ENCODE measurements at places on chromosomes 1 and 21.

GRCh38 chr1:44417351-44418021, 12.4 kb downstream of the RNF220 start:
- H3K27me3 ChIP-seq, result peaks cover 3% of the 10 kb centered on the region
- no peaks in the 10 kb centered on the region for H3K4me1 ChIP-seq
- no peak overlapping the region for H3K27ac ChIP-seq

GRCh38 chr1:156154317-156154749, 948 bp downstream of the SEMA4A start:
- H3K36me3 ChIP-seq, result no peaks in the 10 kb centered on the region
- DNase-seq, result no peak
- H3K4me1 ChIP-seq, result no peaks in the 10 kb centered on the region
- peak overlapping the region; percentile 36 for H3K27ac ChIP-seq

DNA sequence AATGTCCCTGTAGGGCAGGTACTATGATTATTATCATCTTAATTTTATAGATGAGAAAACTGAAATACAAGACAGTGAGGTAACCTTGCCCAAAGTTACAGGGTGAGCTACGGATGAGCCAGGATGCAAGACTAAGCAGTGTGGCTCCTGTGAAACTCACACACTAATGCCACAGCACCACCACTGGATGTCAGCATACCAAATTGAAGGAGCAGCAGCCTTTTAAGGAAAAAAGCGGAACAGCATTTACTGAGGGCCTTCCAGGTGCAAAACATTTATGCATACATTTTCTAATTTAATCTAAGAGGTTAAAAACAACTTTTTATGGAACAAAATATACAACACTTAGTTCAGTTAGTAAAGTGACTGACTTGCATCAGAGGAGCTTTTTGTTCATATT, 41.7 kb downstream of the SEC16B start:
- no peak overlapping the region for H3K27ac ChIP-seq
- no peak overlapping the region for H3K4me3 ChIP-seq
- no peaks in the 10 kb centered on the region for H3K27me3 ChIP-seq
- no peaks in the 10 kb centered on the region for H3K36me3 ChIP-seq
- no peaks in the 10 kb centered on the region for H3K4me1 ChIP-seq

GRCh38 chr1:171730052-171730451, 11.8 kb downstream of the VAMP4 start:
- no peaks in the 10 kb centered on the region for H3K4me1 ChIP-seq
- H3K27me3 ChIP-seq, result no peaks in the 10 kb centered on the region
- no peaks in the 10 kb centered on the region for H3K36me3 ChIP-seq
- H3K27ac ChIP-seq, result no peak overlapping the region
- DNase-seq, result no peak

DNA sequence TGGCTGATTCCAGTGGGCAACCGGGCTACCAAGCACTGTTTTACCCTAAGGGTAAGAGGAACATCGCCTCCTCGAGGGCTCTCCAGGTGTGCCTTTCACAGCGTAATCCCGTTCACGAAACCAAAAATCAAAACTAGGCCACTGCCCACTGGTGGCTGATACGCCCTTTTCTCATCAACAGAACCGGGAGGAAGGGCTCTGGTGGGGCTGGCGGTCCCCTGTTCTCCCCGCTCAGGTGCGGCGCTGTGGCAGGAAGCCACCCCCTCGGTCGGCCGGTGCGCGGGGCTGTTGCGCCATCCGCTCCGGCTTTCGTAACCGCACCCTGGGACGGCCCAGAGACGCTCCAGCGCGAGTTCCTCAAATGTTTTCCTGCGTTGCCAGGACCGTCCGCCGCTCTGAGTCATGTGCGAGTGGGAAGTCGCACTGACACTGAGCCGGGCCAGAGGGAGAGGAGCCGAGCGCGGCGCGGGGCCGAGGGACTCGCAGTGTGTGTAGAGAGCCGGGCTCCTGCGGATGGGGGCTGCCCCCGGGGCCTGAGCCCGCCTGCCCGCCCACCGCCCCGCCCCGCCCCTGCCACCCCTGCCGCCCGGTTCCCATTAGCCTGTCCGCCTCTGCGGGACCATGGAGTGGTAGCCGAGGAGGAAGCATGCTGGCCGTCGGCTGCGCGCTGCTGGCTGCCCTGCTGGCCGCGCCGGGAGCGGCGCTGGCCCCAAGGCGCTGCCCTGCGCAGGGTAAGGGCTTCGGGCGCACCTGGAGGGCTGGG, at the start of gene IL6R:
Gene IL6R (plus strand): TSS at position 360 of the 763 bp plus-strand sequence. CDS start 287 bp downstream, at position 647.
- no peaks in the 10 kb centered on the region for H3K27me3 ChIP-seq
- H3K4me3 ChIP-seq, result peak within 1 kb of the TSS; percentile 61
- no peaks in the 10 kb centered on the region for H3K36me3 ChIP-seq
- peak within 1 kb of the TSS; percentile 79 for H3K27ac ChIP-seq
- peak; percentile 81 for DNase-seq
- H3K4me1 ChIP-seq, result peaks cover 14% of the 10 kb centered on the region

DNA sequence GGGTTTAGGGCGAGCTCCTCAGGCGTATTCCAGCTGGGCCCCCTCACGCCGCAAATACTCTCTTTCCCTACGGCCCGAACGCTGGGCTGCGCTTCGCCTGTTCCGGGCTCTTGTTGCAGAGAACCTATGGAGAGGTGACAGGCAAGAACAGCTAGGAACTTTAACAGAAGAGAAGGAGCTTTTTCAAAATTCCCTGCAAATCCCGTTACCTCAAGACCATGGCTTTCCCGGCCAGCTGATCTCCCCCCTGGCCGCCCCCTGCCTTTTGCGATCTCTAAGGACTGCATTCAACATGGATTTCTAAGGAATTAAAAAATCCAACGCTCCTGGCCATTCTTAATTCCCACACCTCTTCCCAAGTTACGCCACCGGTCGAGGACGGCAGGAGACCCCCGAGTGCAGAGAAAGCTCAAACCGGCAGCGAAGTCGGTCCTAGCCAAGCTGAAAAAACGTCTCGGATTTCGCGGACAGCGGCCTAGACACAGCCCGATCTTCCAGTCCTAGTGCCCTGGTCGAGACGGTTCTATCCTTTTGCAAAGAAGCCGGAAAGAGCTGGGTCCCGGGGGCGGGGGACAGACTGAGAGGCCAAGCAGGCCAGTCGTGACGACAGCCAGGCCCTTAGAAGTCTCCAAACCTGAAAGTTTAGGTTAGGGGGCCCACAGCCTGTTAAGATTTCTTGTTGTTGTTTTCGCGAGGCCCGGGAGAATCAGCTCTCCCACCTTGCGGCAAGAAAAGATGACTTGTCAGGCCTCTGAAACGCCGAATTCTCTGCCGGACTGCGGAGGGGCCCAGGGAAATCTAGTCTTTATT, 1.1 kb upstream of the TBX15 start:
- H3K27ac ChIP-seq, result no peak overlapping the region
- H3K27me3 ChIP-seq, result no peaks in the 10 kb centered on the region
- no peaks in the 10 kb centered on the region for H3K4me1 ChIP-seq
- H3K36me3 ChIP-seq, result no peaks in the 10 kb centered on the region
- DNase-seq, result no peak
- H3K4me3 ChIP-seq, result no peak overlapping the region

- H3K4me3 ChIP-seq, result peak overlapping the region; percentile 85
- no peak for DNase-seq
- no peaks in the 10 kb centered on the region for H3K36me3 ChIP-seq
- H3K27ac ChIP-seq, result peak overlapping the region; percentile 82
- no peaks in the 10 kb centered on the region for H3K27me3 ChIP-seq
- 0 out of 2 replicates have a peak, but pooled peaks cover 6% of the 10 kb centered on the region for H3K4me1 ChIP-seq
Observed at GRCh38 chr1:156193208-156193487, 756 bp upstream of the SLC25A44 start.

DNA sequence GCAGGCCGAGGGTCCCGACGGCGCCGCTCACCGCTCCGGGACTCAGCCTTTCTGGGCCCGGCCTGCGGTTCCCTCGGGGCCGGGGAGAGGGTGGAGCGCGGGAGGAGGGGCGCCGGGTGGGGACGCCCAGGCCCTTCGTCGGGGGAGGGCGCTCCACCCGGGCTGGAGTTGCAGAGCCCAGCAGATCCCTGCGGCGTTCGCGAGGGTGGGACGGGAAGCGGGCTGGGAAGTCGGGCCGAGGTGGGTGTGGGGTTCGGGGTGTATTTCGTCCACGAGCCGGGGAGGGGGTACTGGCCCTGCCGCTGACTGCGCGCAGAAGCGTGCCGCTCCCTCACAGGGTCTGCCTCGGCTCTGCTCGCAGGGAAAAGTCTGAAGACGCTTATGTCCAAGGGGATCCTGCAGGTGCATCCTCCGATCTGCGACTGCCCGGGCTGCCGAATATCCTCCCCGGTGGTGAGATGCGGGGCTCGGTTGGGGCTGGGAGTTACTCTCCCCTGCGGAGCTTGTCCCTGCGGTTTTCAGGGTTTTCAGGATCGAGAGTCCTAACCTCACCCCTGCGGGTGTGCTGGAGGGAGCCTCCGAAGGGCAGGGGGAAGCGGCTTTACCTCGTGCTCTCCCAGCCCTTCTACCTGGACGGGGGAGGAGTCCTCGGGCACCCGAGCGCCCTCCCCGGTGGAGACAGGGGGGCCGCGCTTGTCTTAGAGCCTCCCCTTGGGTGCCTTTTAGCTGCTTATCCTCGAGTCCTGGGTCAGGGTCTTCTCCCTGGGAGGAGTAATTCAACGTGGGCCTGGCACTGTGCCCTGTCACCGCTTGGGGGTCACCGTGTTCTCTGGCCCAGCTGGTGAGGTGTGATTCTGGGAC, 2.1 kb downstream of the SAMD11 start:
- peaks cover 6% of the 10 kb centered on the region for H3K27me3 ChIP-seq
- peak; percentile 44 for DNase-seq
- no peak overlapping the region for H3K27ac ChIP-seq
- H3K4me3 ChIP-seq, result peak overlapping the region; percentile 23
- H3K36me3 ChIP-seq, result no peaks in the 10 kb centered on the region
- peaks cover 7% of the 10 kb centered on the region for H3K4me1 ChIP-seq

DNA sequence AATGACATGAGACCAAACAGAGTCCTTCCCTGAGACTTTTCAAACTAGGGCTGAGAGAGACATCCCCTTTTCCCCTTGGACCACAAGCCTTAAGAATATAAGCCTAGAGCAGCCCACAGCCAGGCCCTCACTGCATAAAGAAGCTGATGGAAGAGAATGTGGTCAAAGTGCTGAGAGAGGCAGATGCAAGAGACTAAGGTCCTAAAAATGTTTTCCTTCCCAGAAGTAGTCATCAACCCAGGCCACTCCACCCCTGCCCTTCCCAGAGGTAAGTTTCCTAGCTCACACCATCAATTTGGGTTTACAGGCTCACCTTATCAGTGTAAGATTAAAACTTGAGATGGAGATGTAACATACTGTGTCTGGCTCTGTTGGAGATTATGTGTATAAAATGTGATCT, 58.2 kb downstream of the BCAR3 start:
- H3K4me1 ChIP-seq, result peaks cover 30% of the 10 kb centered on the region
- DNase-seq, result no peak
- H3K4me3 ChIP-seq, result no peak overlapping the region
- no peak overlapping the region for H3K27ac ChIP-seq

DNA sequence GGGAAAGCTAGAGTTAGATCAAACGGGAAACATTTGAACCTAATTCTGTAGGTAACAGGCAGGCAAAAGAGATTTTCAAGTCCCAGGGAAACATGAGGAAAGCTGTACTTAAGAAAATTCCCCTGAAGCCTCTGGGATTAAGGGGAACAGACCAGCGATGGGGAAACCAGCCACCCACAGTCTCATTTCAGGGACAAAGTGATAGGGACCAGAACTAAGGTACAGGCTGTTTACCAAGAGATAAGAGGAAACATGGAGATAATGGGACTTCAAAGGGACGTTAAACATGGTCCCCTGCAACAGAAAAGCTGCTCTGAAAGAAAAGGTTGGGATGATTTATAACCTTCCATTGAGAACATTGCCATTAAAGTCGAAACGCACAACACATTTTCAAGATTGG, 84.4 kb downstream of the NTPCR start:
- H3K4me3 ChIP-seq, result no peak overlapping the region
- H3K27me3 ChIP-seq, result no peaks in the 10 kb centered on the region
- peaks cover 33% of the 10 kb centered on the region for H3K4me1 ChIP-seq

- no peak overlapping the region for H3K4me3 ChIP-seq
- no peaks in the 10 kb centered on the region for H3K27me3 ChIP-seq
- no peaks in the 10 kb centered on the region for H3K36me3 ChIP-seq
- peaks cover 8% of the 10 kb centered on the region for H3K4me1 ChIP-seq
Observed at GRCh38 chr1:200233393-200233792, 176.4 kb downstream of the ZNF281 start.

DNA sequence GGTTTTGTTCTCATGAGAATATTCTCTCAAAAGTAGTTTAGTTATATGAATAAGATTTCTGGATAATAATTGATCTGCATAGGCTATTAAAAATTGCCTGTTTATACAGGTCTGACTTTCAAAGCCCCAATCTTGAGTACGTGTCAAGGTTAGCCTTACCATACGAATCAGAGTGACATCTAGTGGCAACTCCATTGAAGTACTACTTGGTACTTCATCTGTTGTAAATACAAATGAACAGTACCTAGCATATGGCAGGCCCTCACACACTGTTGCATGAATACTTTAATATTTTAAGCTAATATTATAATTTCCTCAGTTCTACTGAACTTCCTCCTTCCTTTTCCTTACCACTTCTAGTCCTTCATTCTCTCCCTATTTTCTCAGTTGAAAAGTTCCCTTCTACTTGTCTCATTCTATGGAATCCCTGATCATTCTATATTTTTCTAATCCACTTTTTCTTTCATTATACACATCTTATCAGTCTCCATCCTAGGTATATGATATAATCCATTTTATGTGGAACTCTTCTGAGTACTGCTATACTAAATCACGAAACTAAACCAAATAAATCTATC, 101.2 kb downstream of the AKT3 start:
- no peaks in the 10 kb centered on the region for H3K4me1 ChIP-seq
- H3K27ac ChIP-seq, result no peak overlapping the region
- no peak overlapping the region for H3K4me3 ChIP-seq
- no peak for DNase-seq

DNA sequence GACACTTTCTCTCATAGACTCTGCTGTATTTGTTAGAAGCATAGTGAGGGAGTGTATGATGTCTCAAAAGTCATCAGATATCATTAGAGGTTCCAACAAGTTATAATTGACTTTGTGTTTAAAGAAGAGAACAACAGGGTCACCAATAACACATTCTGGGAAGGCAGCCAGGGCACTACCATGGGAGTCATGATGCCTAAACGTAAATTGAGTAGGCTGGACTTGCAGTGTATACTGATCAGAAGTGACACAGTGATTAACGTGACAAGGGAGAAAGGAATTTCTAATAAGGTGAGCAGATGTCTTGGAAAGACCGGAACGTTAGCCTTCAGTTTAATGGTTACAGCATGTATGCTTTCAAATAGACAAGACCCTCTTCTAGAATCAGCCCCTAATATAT, 973.2 kb downstream of the NCAM2 start:
- no peak overlapping the region for H3K4me3 ChIP-seq
- DNase-seq, result no peak
- no peaks in the 10 kb centered on the region for H3K4me1 ChIP-seq
- no peaks in the 10 kb centered on the region for H3K36me3 ChIP-seq
- H3K27ac ChIP-seq, result no peak overlapping the region
- H3K27me3 ChIP-seq, result no peaks in the 10 kb centered on the region

- no peaks in the 10 kb centered on the region for H3K36me3 ChIP-seq
- no peaks in the 10 kb centered on the region for H3K27me3 ChIP-seq
- H3K27ac ChIP-seq, result peak overlapping the region; percentile 100
- no peak for DNase-seq
Observed at GRCh38 chr1:26353210-26353859, 595 bp downstream of the CRYBG2 start.

GRCh38 chr1:224087286-224087794, 26.6 kb upstream of the FBXO28 start:
- no peak overlapping the region for H3K27ac ChIP-seq
- no peak overlapping the region for H3K4me3 ChIP-seq
- H3K36me3 ChIP-seq, result no peaks in the 10 kb centered on the region
- H3K4me1 ChIP-seq, result no peaks in the 10 kb centered on the region
- DNase-seq, result no peak

All from Caco-2 (cell line).